Activated CD4-positive, alpha-beta T cell treated with anti-CD3 and anti-CD28 coated beads, Interleukin-2, amount 10 ng/mL, durations not matched to agents 7 days and 5 days (primary cell): ENCODE measurements at places on chromosomes 1 and 21. TPM values are rescaled to one million over a fixed set of nuclear protein-coding genes. Genes with fewer than 3 reads are reported as not detected.

The FALEC gene
- total RNA-seq, result not detected

The CELA2B gene
- total RNA-seq, result not detected

The TRIM67 gene
- total RNA-seq, result not detected

The OR2L2 gene
- total RNA-seq, result 0.12 TPM

The HOOK1 gene
- total RNA-seq, result 7.7 TPM

The C1orf167 gene
- not detected for total RNA-seq

The RCOR3 gene
- total RNA-seq, result 47.0 TPM

The NBPF4 gene
- not detected for total RNA-seq

The SPRR4 gene
- total RNA-seq, result not detected

The LRRC7 gene
- total RNA-seq, result not detected

The HUNK gene
- total RNA-seq, result 0.17 TPM

The LCE1A gene
- not detected for total RNA-seq

The SFN gene
- total RNA-seq, result 2.4 TPM

The S100A9 gene
- total RNA-seq, result 0.77 TPM

The CRABP2 gene
- 1.1 TPM for total RNA-seq

The CCDC185 gene
- total RNA-seq, result not detected

The VHLL gene
- not detected for total RNA-seq
